ENCODE measurements at places on chromosomes 7 and 10. TPM values are rescaled to one million over a fixed set of nuclear protein-coding genes. Genes with fewer than 3 reads are reported as not detected.

The PDE6C gene
- total RNA-seq = not detected

The CEP55 gene
- total RNA-seq = 44.4 TPM

The BTBD16 gene
- total RNA-seq = not detected

The GIMAP5 gene
- 60.1 TPM for total RNA-seq

The RBP3 gene
- total RNA-seq = not detected

The SLC13A1 gene
- not detected for total RNA-seq

The BPGM gene
- total RNA-seq = 18.3 TPM

The PALD1 gene
- total RNA-seq = 0.46 TPM

The SPDYE9 gene
- not detected for total RNA-seq

The BICC1 gene
- not detected for total RNA-seq

The IL15RA gene
- 31.4 TPM for total RNA-seq

The PNLIPRP2 gene
- not detected for total RNA-seq

The ACSM6 gene
- not detected for total RNA-seq

The WBP1L gene
- total RNA-seq = 12.7 TPM

The CALCR gene
- total RNA-seq = not detected

The PNLIP gene
- total RNA-seq = not detected

The LRRC17 gene
- total RNA-seq = not detected

The LBX1 gene
- not detected for total RNA-seq

The ELMO1 gene
- total RNA-seq = 65.2 TPM

The PCDH15 gene
- not detected for total RNA-seq

The ABCC2 gene
- 1.4 TPM for total RNA-seq

The TNKS2 gene
- 25.6 TPM for total RNA-seq

The SLC39A12 gene
- total RNA-seq = not detected

The NUTM2A gene
- 0.67 TPM for total RNA-seq

The DPYSL4 gene
- total RNA-seq = 10.1 TPM

The CPEB3 gene
- 1.8 TPM for total RNA-seq

The GIMAP4 gene
- total RNA-seq = 26.3 TPM

The C10orf120 gene
- total RNA-seq = not detected

The PNLIPRP3 gene
- total RNA-seq = not detected

The VWDE gene
- total RNA-seq = 1.6 TPM

The KAZALD1 gene
- 0.21 TPM for total RNA-seq
